ENCODE measurements at places on chromosomes 2 and 18.

DNA sequence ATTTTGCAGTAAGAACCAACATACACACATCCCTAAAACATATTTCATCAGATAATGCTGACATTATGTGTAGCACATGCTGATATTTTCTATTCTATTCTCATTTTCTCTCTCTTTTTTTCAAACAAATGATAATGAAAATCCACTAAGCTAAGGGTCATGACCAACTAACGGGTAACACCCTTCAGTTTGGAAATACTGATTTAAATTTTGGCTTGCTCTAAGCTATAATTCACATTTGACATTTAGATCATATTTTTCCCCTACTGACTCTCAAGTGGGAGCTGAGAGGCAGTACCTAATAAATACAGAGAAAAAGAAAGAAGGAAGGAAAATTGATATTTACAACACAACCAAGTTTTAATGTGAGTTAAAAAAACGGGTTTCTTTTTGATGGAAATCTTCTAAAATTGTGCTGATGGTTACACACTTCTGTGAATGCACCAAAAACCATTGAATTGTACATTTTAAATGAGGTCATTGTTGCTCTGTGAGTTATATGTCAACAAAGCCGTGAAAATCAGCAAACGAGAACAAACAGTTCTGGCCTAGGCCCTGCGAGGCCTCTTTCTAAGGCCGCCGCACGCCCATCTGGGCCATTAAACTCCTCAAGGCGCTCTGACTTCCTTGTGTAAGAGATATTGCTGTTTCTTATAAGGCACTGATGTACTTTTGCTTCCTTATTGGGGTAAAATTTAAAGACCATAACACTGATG, 124.2 kb downstream of the GALR1 start:
- no peak for DNase-seq

GRCh38 chr2:177906041-177906718, 166.4 kb downstream of the PDE11A start:
- DNase-seq, result peak; percentile 83

GRCh38 chr2:3325458-3326181, 52.0 kb downstream of the EIPR1 start:
- DNase-seq, result no peak

GRCh38 chr2:201116115-201116958, at the start of gene CFLAR:
Gene CFLAR, plus strand, starts transcription at chr2:201116164. Its CDS starts 13,702 bp downstream, at chr2:201129866.
- DNase-seq, result peak; percentile 91

- DNase-seq, result no peak
Observed at GRCh38 chr2:171630812-171631626, 56.2 kb upstream of the DYNC1I2 start.

- DNase-seq, result no peak
Observed at GRCh38 chr2:139209586-139209985, 429.4 kb upstream of the NXPH2 start.

- DNase-seq, result no peak
Observed at GRCh38 chr18:11035814-11036495, 113.4 kb downstream of the PIEZO2 start.

DNA sequence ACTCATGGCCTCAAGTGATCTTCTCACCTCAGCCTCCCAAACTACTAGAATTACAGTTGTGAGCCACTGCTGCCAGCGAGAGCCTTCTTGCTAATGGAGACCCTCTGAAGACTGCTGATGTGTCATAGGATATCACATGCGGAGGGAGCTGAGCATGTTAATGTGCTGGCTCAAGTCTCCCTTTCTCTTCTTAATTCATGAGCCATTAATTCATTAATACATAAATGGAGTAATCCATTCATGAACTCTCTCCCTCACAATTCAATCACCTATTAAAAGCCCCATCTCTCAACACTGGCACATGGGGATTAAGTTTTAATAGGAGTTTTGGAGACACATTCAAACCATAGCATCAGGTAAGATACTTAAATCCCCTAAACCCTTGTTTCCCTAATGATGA, 54.8 kb downstream of the SYT4 start:
- no peak for DNase-seq

DNA sequence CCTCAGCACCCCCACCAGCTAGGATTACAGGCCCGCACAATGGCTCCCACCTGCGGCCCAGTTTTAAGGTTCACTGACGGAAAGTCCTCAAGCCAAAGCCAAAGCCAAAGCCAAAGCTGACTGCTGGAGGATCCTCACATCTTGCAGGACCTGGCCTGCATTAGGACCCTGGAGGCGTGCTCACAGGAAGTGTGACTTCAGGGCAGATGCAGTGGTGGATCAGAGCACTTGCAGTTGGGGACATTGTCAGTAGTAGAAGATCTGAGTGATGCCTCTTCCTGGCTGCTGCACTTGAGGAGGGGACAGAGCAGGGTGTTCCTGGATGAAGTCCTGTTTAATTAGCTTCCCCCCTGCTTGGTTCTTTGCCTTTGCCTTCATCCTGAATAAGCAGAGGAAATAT, 69.0 kb upstream of the ALPP start:
- peak; percentile 26 for DNase-seq

- DNase-seq, result no peak
Observed at GRCh38 chr2:239670463-239671120, 269.8 kb upstream of the HDAC4 start.

GRCh38 chr2:137179542-137179941, 414.2 kb downstream of the THSD7B start:
- no peak for DNase-seq

DNA sequence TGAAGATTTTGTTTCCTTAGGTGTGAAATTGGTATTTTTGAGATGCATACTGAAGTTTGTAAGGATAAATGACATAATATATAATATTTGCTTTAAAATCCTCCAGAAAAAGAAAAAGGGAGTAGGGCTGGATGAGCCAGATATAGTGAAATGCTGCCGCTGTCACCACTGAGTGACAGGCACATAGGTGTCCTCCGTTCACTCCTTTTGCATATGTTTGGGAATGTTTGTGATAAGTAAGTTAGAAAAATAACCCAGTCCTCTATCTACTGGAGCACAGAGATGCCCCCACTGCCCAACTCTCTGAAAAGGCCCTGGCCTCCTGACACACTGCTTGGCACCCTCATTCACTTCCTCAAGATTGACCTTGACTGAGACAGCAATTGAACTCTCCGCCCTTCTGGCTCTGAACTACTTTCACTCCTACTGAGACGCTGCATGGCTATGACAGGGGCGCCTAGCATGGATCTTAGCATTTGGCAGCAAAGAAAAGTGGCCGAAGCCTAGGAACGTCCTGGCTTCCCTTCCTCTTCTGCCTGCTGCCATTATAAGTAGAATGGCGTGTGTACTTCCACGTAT, 10.1 kb downstream of the ID2 start:
- DNase-seq, result no peak

- no peak for DNase-seq
Observed at GRCh38 chr18:9950289-9951016, 36.6 kb downstream of the VAPA start.

DNA sequence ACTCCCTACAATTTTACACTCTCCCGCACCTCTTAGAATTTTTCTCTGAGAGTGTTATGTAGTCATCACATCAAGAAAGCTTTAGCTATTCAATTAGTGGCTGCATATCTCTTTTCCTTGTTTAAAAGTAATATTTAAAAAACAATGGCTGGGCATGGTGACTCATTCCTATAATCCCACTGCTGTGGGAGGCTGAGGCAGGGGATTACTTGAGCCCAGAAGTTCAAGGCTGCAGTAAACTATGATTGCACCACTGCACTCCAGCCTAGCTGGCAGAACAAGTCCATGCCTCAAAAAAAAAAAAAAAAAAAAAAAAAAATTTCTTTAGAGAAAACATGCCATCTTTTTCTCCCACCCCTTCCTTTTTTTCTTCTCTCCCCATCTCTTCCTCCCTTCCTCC, 44.3 kb downstream of the AQP4 start:
- DNase-seq, result no peak

GRCh38 chr18:49174478-49174877, 223.7 kb upstream of the SMAD7 start:
- no peak for DNase-seq

DNA sequence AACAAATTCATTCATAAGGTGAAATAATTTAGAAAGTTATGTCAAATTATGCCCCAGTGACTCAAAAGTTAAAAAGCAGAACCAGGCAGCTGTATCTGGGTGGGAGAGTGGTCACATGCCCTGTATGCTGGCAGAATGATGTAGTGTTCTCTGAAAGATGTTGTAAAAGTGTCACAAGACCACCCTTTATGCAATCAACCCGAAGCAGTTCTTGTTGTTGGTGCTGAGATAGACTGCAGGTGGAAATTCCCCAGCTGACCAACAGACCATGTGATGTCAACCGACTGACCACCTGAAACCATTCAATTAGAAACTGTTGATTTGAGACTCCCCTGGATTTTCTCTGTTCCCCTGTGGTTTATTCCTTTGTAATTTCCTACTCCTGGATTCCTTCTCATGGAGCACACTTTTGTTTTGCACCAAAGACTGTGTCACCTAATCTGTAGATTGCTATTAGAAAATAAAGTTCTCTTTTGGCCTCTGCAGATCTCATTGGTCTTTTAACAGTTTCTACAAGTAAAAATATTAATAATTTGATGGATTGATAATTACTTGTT, 1341.3 kb upstream of the LRRTM1 start:
- DNase-seq, result no peak

- DNase-seq, result no peak
Observed at GRCh38 chr2:111167076-111167862, 46.6 kb downstream of the BCL2L11 start.

- no peak for DNase-seq
Observed at GRCh38 chr2:73651591-73652230, 9.5 kb upstream of the NAT8 start.

DNA sequence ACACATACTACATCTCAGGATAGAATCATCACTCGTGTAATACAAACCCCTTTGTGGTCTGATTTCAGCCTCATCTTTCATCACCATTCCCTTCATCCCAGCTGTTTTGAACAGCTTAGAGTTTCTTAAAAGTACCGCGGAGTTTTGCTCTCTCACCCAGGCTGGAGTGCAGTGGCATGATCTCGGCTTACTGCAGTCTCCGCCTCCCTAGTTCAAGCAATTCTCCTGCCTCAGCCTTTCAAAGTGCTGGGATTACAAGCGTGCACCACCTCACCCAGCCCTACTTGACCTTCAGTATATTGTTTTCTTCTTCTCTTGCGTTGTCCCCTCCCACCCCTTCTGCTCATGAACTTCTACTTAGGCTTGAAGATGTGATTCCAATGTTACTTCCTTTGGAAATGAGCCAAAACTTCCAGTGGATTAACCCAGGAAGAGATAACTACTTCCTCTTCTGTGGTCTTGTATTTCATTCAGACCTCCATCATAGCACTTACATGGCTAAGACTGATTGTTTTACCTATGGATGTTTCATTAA, 15.8 kb downstream of the ERLEC1 start:
- DNase-seq, result no peak

DNA sequence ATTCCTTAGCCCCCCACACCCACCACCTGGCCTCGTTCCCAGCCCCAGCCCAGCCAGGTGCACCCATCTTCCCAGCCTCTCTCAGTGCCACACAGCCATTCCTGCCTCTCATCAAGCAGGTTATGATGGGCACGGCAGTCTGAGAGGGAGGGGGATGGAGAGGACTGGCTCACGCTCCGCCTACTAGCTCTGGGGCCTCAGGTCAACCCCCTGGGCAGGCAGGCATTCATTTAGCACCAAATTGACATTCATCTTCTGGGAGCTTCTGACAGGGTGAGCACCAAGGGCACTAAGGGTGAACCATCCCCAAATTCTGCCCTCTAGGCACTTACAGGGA, 66.2 kb upstream of the FOSL2 start:
- DNase-seq, result no peak

DNA sequence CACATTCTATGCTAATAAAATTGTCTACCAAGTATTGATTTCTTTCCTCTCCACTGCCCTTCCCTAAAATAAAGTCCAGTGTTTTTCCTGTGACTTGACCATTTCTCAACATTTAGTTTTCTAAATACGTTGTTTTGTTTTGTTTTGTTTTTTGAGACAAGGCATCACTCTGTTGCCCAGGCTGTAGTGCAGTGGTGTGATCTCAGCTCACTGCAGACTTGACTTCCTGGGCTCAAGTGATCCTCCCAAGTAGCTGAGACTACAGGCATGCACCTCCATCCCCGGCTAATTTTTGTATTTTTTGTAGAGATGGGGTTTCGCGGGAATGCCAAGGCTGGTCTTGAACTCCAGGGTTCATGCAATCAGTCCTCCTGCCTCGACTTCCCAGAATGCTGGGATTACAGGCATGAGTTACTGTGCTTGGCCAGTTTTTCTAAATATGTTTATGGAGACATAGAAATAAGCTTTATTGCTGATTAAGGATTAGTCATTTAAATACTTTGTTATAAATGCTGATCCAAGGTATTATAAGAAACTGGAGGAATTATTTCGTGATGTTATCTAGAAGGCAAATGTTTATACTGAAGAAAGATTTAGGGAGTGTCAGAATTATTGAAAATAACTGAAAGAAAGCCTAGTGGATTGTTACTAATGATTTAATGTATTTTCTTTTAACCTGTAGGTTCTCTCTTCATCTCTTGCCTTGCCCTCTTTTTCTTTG, 5.7 kb upstream of the HTR2B start:
- no peak for DNase-seq

DNA sequence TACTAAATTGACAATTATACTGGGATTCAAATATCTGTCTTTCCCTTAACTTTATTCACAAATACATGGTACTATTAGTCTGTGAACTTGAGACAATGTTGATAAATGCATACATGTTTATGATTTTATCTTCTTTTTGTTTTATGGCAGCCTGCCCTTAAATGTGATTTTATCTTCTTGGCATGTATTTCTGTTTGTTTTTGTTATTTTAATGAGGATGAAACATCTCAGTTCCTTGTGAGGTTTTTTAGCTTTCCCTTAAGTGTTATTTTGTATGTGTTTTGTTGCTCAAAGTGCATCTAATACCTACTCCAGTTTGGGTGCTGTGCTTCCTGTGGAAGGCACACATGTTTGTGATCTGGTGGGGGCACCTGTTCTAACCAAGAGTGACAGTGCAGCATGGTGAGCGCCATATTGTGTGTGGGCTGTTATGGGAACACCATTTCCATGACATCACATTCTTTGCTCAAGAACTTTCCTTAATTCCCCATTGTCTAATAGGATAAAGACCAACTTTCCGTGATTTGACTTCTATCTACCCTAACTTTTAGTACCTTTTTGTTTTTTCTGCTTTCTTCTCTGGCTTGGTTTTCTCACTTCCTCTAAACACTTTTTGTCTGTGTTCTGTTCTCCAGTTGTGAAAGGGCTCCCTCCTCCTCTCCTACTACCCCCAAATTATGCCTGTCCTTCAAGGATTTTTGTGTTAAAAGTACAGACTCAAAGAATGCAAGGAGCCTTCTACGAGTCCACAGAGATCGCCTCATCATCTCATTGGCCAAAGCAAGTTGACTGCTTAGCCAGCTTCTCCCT, 162.1 kb upstream of the TTC39C start:
- no peak for DNase-seq

- DNase-seq, result no peak
Observed at GRCh38 chr2:44233450-44234128, 41.7 kb upstream of the SLC3A1 start.

- no peak for DNase-seq
Observed at GRCh38 chr2:99127981-99128380, 13.5 kb upstream of the C2orf15 start.

GRCh38 chr2:170202437-170202836, 24.5 kb downstream of the MYO3B start:
- no peak for DNase-seq

Data from activated CD4-positive, alpha-beta T cell treated with anti-CD3 and anti-CD28 coated beads, Interleukin-2, Interleukin-6, amounts not matched to agents 100 ng/mL and 50 ng/mL, durations not matched to agents 16 hours and 8 hours (primary cell).